ENCODE measurements at places on chromosomes 7 and 10. TPM values are rescaled to one million over a fixed set of nuclear protein-coding genes. Genes with fewer than 3 reads are reported as not detected.

The MINDY3 gene
- total RNA-seq: 16.4 TPM

DNA sequence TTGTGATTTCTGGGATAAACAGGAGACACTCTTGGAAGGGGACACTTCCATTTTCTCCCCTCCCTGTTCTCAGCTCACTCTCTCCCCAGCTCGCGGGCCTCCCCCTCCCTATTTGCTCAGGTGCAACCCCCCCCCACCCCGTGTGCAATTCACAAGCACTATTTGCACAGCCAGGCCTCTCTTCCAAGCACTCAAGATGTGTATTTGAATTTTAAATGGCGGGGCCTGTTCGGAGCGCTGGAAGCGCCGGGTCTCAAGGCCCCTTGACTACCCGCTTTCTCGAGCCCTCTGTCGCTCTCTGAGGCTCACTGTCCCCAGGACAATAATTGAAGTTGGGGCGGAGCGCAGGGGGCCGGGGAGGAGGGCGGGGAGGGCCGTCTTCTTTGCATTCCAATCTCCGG is 7.8 kb downstream of the SHH start:
- H3K27me3 ChIP-seq: peaks cover 71% of the 10 kb centered on the region
- H3K4me3 ChIP-seq: no peak overlapping the region
- peaks cover 20% of the 10 kb centered on the region for H3K4me1 ChIP-seq
- H3K27ac ChIP-seq: no peak overlapping the region

GRCh38 chr10:71527135-71527534 is 130.4 kb downstream of the CDH23 start:
- H3K27ac ChIP-seq: no peak overlapping the region
- no peaks in the 10 kb centered on the region for H3K36me3 ChIP-seq
- no peak overlapping the region for H3K4me3 ChIP-seq
- DNase-seq: no peak
- peaks cover 18% of the 10 kb centered on the region for H3K27me3 ChIP-seq

- H3K27me3 ChIP-seq: peaks cover 3% of the 10 kb centered on the region
- peaks cover 1% of the 10 kb centered on the region for H3K36me3 ChIP-seq
- no peak overlapping the region for H3K27ac ChIP-seq
- peaks cover 2% of the 10 kb centered on the region for H3K4me1 ChIP-seq
- no peak for DNase-seq
- H3K4me3 ChIP-seq: no peak overlapping the region
Measured at GRCh38 chr7:17434841-17435692, 136.6 kb downstream of the AHR start.

- H3K4me1 ChIP-seq: no peaks in the 10 kb centered on the region
- no peaks in the 10 kb centered on the region for H3K36me3 ChIP-seq
- no peak for DNase-seq
Measured at GRCh38 chr10:78443900-78444571, 410.4 kb downstream of the RPS24 start.

- peak; percentile 87 for DNase-seq
- no peaks in the 10 kb centered on the region for H3K27me3 ChIP-seq
- H3K4me1 ChIP-seq: peaks cover 59% of the 10 kb centered on the region
- peak overlapping the region; percentile 54 for H3K4me3 ChIP-seq
- peaks cover 2% of the 10 kb centered on the region for H3K36me3 ChIP-seq
Measured at GRCh38 chr7:77351539-77352004, 64.6 kb downstream of the GSAP start.

GRCh38 chr10:54742416-54742815 is 58.6 kb downstream of the PCDH15 start:
- no peak overlapping the region for H3K4me3 ChIP-seq
- no peak for DNase-seq
- H3K4me1 ChIP-seq: no peaks in the 10 kb centered on the region
- no peaks in the 10 kb centered on the region for H3K36me3 ChIP-seq

DNA sequence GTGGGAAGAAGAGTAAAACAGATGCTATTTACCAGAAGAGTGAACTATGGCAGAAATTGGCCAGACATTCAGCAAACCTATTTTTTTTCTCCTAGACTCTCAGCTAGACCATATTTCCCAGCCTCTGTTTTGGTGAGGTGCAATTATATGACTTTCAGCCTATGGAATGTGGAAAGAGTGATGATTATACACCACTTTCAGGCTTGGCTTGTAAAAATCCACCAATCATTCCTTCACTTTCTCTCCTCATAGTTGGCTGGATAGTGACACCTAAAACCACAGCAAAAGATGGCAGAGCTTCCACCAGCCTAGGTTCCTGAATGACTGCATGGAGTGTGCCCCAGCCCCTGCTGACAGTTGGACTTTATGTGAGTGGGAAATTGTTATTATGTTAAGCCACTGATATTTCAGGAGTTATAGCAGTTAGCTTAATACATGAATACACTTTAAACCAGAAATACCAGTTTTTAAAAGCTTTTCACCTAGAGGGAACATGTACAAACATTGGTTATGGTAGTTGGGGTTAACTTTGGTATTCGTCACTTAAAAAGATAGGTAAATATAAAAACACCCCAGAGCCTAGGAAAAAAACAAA is 19.1 kb upstream of the TNKS2 start:
- no peak overlapping the region for H3K27ac ChIP-seq
- H3K27me3 ChIP-seq: peaks cover 30% of the 10 kb centered on the region
- no peaks in the 10 kb centered on the region for H3K36me3 ChIP-seq
- H3K4me3 ChIP-seq: no peak overlapping the region
- H3K4me1 ChIP-seq: no peaks in the 10 kb centered on the region
- DNase-seq: no peak

- no peaks in the 10 kb centered on the region for H3K36me3 ChIP-seq
- no peak overlapping the region for H3K4me3 ChIP-seq
Measured at GRCh38 chr10:541750-542371, 147.6 kb downstream of the DIP2C start.

GRCh38 chr7:112185005-112185834 is 21.0 kb downstream of the DOCK4 start:
- H3K36me3 ChIP-seq: no peaks in the 10 kb centered on the region
- H3K4me3 ChIP-seq: no peak overlapping the region
- no peak overlapping the region for H3K27ac ChIP-seq
- no peaks in the 10 kb centered on the region for H3K4me1 ChIP-seq
- H3K27me3 ChIP-seq: peaks cover 31% of the 10 kb centered on the region
- DNase-seq: no peak

DNA sequence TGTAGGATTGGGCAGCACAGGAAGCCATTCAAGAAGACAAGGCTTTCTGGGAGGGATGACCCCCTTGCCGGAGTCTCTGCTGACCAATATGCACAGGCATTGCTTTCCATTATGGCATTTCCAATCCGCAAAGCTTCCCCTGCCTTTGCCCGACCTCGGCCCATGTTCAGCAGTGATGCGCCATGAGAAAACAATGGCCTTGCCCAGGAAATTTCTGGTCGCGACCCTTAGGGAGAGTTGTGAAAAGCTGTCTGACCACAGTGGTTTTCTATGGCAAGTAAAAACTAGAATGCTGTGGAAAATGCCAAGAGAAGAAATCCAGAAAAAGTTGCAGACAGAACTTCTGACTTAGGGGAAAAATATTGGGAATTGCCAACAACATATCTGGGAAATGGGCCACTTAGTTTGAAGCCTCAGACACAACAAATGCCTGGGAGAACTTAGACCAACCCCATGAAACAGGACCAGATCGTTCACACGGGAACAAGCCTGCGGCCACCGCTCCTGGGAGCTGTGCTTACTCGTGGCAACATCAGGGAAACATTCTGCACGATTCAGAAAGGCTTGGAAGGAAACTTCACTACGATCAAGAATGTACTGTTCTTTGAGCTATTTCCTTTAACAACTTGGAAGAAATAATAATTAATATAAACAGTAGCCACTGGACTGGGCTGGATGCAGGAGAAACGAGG is 512.4 kb downstream of the TNS3 start:
- no peak overlapping the region for H3K27ac ChIP-seq
- no peaks in the 10 kb centered on the region for H3K4me1 ChIP-seq
- no peaks in the 10 kb centered on the region for H3K36me3 ChIP-seq
- no peaks in the 10 kb centered on the region for H3K27me3 ChIP-seq

Measured in activated CD8-positive, alpha-beta memory T cell treated with anti-CD3 and anti-CD28 coated beads, Interleukin-2, amount 10 ng/mL, durations not matched to agents 7 days and 5 days (primary cell).